NCI-H146 (cell line): ENCODE measurements at places on chromosomes 3 and 15.

GRCh38 chr3:162984746-162985145 lies 1488.1 kb downstream of the OTOL1 start:
- DNase-seq, result no peak

GRCh38 chr3:61574854-61575253 lies 13.5 kb downstream of the PTPRG start:
- DNase-seq, result no peak

DNA sequence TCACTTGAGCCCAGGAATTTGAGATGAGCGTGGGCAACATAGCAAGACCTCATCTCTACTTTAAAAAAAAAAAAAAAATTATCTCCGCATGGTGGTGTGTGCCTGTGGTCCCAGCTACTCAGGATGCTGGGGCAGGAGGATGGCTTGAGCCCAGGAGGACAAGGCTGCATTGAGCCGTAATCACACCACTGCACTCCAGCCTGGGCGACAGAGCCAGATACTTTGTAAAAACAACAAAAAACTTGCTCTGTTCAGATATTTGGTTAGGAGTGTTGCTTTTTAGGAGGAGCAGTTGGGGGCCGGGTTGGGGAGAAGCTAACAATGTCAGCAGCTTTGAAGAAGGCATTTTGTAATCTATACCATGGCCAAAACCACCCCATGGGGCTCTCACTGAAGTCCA lies 4.1 kb downstream of the GCNT3 start:
- no peak for DNase-seq

DNA sequence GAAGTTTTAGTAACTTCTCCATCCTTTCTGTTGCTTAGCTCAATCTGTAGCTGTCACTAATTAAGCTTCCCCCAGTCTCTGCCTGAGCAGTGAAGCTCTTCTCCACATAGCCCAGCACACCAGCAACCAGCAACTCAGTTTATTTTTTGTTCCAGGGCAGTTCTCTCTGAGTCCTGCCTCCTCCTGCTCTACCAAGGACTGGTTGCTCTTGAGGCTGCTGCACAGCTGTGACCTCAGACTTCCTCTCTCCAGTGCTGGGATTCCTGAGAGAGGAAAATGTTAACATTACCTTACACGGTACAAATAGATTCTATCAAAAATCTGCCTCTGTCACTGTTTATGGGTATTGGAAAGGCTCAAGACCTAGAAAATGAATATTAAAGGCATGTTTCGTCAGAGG lies 294.7 kb downstream of the OXSM start:
- no peak for DNase-seq

GRCh38 chr3:127729556-127730056 lies 56.9 kb downstream of the ABTB1 start:
- no peak for DNase-seq

- DNase-seq, result peak; percentile 20
Measured at GRCh38 chr3:127566833-127567232, 23.7 kb downstream of the TPRA1 start.
